ENCODE measurements at places on chromosomes 4 and X.

- no peak for DNase-seq
These were observed 206.5 kb upstream of the PDE5A start for GRCh38 chr4:119834906-119835612.

DNA sequence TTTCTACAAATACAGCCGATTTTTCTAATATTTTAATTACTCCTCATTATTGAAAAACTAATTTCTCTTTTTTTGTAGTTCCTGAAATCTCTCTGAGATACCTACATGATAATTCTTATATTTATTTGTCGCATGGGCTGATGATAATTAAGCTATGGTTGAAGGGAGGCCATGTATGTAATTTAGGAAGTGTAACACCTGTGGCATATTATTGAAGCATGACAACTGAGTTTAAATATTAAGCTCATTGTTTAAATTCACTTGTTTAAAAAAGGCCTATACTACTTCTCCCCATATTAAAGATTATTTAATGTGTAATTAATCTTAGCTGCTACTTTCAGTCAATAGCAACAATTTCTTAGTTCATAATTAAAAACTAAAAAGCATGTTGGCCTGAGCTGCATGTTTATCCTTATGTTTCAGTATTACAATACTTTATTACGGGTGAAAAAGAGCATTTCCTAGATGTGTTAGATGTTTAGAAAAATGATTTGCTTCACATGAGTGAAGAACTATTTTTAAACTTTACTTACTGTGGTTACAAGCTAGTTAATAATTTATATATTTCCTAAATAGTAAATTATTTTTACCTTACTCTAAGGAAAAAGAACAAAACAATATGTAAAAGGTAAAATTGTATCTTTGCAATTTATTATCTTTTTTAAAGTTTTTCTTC is 122.4 kb downstream of the RAP1GDS1 start:
- DNase-seq, result no peak

DNA sequence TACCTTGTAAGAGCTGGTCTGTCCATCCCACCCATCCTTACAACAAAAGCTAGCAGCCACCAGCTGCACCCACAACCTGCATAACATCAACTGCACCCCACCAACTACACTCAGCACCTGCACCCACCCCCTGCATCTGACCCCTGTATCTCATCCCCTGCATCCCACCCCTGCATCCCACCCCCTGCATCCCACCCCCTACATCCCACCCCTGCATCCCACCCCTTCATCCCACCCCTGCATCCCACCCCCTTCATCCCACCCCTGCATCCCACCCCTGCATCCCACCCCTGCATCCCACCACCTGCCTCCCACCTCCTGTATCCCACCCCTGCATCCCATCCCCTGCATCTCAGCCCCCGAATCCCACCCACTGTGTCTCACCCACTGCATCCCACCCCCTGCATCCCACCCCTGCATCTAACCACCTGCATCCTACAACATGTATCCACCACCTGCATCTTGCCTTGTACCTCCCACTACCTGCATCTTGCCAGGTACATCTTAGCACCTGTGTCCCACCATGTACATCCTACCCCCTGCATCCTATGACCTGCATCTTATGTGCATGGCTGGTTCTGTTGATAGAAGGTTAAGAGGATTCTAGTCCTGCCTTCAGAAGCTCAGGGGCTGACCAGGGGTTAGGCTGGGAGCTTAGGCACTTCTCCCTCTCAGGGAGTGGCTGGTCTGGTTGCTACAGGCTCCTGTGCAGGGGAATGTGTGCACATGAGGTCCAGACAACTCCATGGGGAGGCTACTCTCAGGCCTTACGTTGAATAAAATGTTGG is 9.4 kb downstream of the TMEM271 start:
- no peak for DNase-seq

- no peak for DNase-seq
These were observed 23.4 kb downstream of the TRMT10A start for GRCh38 chr4:99540277-99540939.

DNA sequence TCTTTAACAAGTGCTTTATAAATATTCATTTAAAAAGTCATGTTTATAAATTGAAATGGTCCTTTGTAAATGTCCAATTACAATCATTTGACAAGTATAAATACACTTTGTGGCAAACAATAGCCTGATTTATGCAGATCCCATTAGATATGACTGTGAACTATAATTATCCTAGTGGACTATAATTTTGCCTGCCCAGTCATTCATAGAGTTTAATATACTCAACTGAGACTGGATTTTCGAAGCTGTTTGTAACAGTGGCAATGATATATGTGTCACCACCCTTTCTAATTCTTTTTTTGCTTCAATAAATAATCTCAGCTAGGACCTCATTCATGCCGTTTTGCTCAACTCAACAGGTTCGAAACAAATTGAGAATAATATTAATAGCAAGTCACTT is 732.0 kb downstream of the PCDH18 start:
- DNase-seq, result no peak

GRCh38 chr4:2694691-2695090 is 61.4 kb downstream of the TNIP2 start:
- DNase-seq, result no peak

DNA sequence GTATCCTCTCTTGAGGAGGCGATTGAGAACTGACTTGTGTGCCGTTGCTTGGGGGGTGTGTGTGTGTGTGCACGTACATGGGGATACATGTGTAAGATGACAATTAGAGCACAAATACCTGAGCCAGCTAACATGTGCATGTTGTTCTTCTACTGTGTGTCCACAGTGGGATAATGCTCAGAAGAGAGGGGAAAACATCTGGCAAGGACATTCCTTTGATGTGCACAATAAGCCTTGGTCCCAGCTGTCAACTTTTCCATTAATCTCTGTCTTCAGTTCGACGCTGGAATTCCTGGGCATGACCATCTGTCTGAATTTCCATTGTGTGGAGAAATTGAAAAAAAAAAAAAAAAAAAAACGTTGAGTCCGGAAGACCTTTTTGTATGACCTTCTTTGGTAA is 592.0 kb upstream of the GALNTL6 start:
- no peak for DNase-seq

GRCh38 chr4:112357453-112357852 is 60.3 kb downstream of the ALPK1 start:
- no peak for DNase-seq

GRCh38 chrX:107601326-107601725 is 27.0 kb upstream of the PRPS1 start:
- no peak for DNase-seq

GRCh38 chr4:10024303-10024702 is 3.0 kb upstream of the SLC2A9 start:
- DNase-seq, result no peak
